GM12878 (cell line): ENCODE measurements at places on chromosomes 2 and 18. TPM values are rescaled to one million over a fixed set of nuclear protein-coding genes. Genes with fewer than 3 reads are reported as not detected.
A peak's percentile ranks its signal among the peaks of the same experiment; 100 is the strongest.

- no peak for DNase-seq
These were observed 309.3 kb upstream of the PIK3C3 start for GRCh38 chr18:41645589-41646360.

- peak; percentile 32 for DNase-seq
These were observed 371.5 kb downstream of the NUP35 start for GRCh38 chr2:183495589-183496267.

- no peak for DNase-seq
These were observed 1627.7 kb downstream of the LRP1B start for GRCh38 chr2:140502951-140503630.

GRCh38 chr2:39379643-39380524, 57.2 kb downstream of the MAP4K3 start:
- DNase-seq = peak; percentile 31

The UBR3 gene
- polyA plus RNA-seq = 2.3 and 3.8 TPM in 2 replicates

GRCh38 chr2:200156166-200156835, 150.2 kb upstream of the SPATS2L start:
- DNase-seq = no peak

- no peak for DNase-seq
These were observed 118.3 kb upstream of the KLHL14 start for GRCh38 chr18:32891130-32891529.

The KCNK3 gene
- not detected in 2 replicates for polyA plus RNA-seq

DNA sequence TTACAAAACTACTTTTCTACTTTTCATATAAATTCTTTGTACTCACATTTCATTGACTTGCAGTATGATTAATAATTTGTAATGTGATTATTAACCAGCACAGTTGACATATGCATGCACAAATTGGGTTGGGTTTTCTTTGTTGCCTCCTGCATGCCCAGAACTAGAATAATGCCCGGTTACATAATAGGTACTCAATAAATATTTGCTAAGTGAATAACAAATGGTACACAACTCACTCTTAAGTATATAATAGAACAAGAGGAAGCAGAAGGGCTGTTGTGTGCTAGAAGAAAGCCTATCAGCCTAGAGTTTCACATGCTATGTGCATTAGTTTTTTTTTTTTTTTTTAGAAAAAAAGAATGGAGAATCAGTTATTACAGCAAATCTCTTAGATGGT, 9.3 kb downstream of the RDH14 start:
- no peak for DNase-seq

DNA sequence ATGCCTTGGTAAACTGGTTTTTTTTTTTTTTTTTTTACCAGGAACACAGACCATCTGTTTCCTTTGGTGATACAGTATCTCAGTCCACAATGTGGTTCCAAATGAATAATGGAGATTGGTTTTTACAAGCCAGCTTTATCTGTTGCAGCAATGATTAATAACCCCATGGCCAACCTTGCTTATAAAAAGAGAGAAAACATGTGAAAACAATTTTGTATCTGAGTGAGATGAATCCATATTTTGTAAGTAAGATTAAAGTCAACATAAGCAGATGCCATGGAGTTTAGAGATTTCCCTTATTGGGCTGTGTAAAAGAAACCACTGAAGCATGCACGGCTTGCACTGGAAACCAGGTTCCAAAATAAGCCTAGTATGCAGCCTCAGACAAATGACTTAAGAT, 108.6 kb upstream of the CNTNAP5 start:
- DNase-seq = no peak
